ENCODE measurements at places on chromosomes 4 and X.
A peak's percentile ranks its signal among the peaks of the same experiment; 100 is the strongest.

DNA sequence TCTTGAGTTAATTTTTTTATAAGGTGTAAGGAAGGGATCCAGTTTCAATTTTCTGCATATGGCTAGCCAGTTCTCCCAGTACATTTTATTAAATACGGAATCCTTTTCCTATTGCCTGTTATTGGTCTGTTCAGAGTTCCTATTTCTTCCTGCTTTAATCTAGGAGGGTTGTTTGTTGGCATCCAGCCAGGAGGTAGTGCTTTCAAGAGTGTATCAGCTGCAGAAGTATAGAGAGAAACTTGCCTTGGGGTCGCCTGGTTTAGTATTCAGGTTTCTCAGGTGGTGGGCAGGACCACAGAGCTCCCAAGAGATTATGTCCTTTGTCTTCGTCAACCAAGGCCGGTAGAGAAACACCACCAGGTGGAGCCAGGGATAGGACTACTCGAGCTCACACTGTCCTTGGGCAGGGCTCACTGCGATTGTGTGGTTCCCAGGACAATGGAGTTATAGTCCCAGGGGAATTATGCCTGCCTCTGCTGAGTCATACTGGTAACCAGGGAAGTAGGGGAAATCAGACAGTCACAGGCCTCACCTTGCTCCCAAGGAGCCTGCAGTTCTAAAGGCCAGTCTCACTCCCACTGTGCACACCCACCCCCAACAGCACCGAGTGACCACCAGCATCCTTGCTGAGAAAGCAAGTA is 168.1 kb downstream of the VSIG4 start:
- DNase-seq: peak; percentile 18

GRCh38 chr4:13906727-13907126 is 279.2 kb upstream of the BOD1L1 start:
- no peak for DNase-seq

DNA sequence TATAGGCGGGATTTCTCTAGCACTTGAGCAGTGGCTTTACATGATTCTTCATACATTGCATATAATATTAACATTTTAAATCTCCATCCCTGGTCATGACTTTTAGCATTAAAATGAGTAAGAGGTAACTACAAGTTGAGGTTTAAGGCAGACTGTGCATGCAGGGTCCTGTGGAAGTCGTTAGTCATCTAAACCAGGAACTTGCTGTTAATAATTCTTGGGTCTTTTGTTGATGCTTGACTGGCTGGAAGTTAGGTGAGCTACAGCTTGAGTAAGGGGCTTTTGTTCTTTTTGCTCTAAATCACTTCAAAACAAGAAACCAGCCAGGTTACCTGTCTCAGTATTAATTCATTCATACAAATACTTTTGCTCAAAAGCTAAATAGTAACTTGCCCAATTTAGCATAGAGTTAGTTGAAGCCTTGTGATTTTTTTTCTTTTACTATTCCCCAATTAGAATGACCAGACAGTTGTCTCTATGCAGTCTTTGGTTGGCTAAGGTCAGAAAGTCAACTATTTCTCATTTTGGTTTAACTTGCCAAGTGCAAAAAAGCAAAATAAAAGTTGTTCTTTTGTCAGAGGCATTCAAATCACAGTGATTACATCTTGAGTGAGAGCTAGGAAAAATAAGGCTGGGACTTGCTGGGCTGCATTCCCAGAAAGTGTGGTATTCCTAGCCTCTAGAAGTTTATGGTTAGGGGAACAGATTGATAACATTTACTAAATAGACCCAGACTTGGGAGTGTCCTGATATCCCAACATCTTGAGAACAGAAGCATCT is 516.9 kb downstream of the PDHA2 start:
- DNase-seq: no peak

DNA sequence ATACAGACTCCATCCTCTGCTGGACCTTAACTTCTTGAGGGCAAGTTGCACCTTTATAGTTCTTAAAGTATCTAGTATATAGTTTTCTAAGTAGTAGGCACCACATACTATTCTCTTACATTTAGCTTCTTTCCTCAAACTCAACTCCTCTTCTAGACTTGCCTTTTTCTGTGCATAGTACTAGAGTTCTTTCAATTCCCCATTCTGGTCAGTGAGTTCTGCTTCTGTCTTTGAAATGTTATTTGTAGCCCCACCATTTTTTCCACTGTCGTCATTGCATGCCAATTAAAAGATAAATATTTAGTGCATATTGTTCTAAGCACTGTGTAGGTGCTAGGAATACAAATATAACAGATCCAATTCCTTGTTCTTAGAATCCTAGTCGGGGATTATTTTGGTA is 31.6 kb downstream of the CDKL5 start:
- DNase-seq: no peak

DNA sequence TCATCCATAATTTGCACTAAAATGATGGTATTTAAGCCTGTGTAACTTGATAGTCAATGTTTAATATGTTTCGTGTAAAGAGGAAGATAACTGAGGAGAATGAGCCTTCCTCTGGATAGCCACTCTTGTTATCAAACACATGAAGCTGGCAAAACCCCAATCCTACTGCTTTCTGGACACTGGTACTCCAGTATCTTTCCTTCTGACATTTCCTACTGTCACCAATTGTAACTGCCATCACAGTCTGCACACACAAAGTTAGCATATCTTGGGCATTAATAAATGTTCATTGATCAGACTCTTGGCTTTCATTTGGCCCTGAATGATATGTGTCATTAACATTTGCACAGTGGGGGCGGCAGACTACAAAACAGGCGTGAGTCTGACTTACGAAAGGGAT is 419.1 kb downstream of the TMA16 start:
- DNase-seq: no peak

- DNase-seq: no peak
These were observed 55.2 kb downstream of the CLOCK start for GRCh38 chr4:55491486-55491885.

DNA sequence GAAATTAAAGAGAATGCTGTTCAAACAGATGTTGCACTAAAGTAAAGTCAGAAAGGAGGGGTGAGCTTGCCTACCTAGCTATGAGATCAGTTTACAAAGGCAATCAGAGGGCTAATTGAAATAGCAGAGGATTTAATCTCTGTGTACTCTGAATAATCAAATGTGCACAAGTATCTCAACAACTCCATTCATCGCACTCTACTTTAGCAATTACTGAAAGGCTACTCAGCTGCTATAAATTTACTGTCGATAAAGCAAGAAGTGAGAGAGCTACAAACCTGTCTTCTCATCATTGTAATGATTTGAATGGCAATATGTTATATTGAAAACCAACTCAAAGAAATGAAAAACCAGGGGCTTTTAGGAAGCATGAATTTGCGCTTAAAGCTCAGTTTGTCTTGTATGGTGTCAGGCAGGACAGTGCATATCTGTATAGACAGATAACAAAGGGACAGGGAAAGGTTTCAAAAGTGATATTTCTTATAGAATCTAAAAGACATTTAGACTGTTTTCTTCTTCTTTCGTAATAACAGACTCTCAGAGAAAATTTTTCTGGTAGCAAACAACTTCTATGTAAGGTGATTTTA is 34.8 kb downstream of the GC start:
- no peak for DNase-seq

GRCh38 chrX:1659664-1660461 is 45.0 kb downstream of the ASMT start:
- no peak for DNase-seq

DNA sequence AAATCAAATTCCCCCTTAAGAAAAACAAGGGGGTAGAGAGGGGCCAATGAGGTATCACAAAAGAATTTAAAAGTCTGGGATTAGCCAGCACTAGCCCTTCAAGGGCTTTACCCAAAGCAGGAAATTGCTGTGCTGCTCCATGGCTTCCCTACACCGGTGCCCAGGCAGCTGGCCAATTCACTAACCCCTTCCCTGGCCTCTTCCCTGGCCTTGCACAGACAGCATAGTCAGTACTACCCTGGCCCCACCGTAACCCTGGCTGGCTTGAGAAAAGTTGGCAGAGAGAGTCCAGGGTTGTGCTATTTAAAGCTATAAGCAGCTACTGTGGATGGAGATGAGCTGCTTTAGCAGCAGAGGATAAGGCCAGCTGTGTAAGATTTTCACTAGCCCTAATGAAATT is 43.1 kb downstream of the ADAMTS3 start:
- DNase-seq: no peak

- no peak for DNase-seq
These were observed 6.6 kb downstream of the LANCL3 start for GRCh38 chrX:37578045-37578444.
